Suppressor macrophage treated with lipopolysaccharide for 4 hours (primary cell): ENCODE measurements at places on chromosomes 1 and 21.

DNA sequence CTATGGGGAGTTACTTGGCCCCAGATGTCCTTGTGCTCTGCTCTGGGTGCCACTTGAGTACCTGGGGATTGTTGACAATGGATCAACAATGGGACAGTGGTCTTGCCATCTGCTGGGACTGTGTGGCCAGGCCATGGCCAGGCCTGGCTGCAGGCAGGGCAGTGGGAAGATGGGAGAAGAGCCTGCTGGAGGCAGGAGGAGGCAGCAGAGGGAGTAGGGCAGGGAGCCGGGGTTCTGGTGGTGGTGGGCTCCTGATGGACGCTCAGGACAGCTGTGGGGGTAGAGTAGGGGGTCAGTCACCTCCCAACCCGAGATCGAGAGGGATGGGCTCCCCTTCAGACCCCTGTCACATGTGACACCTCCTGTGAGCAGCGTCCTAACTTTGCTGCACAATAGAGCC is 81.0 kb downstream of the ARHGEF10L start:
- DNase-seq: no peak

DNA sequence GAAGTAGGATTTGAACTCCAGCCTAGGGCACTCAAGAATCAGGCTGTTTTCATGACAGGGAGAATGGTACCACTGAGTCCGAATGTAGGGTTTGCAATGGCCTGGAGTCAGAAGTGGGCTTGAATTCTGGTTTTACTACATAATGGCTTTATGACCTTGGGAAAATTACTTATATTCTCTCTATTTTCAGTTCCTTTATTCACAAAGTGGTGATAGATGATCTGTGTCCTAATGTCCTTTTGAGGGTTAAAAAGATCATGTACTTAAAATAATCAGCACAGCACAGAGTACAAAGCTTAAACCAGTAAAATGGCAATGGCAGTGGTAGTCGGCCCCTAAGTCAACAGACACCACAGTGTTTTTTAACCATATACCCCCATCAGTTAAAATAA is 63.7 kb upstream of the HOOK1 start:
- DNase-seq: no peak

DNA sequence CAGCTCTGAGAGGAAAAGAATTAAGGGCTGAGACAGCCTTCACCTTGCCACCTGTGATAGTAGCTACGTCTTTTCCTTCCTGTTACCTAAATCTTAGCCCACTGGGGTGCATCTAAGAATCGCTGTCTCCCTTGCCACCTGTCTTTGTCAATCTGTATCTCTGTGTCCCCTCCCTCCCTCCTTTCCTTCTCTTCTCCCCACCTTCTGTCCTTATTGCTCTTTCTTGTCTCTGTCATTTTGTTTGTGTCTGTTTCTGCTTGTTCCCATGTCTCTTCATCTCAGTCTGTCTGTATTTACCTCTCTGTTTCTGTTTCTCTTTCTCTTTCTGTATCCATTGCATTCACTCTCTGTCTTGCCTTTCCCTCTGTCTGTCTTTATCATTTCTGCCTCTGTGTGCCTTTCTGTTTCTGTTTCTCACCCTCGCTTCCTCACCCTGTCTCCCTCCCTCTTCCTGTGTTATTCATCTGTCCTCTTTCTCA is 30.2 kb downstream of the SLC22A15 start:
- peak; percentile 74 for DNase-seq

GRCh38 chr21:31991356-31992331 is 118.8 kb downstream of the HUNK start:
- no peak for DNase-seq

GRCh38 chr1:8020032-8020431 is 6.1 kb downstream of the ERRFI1 start:
- peak; percentile 60 for DNase-seq

GRCh38 chr1:43885279-43885801 is 48.3 kb upstream of the ARTN start:
- DNase-seq: no peak
